ENCODE measurements at places on chromosomes 7 and 10. TPM values are rescaled to one million over a fixed set of nuclear protein-coding genes. Genes with fewer than 3 reads are reported as not detected.

DNA sequence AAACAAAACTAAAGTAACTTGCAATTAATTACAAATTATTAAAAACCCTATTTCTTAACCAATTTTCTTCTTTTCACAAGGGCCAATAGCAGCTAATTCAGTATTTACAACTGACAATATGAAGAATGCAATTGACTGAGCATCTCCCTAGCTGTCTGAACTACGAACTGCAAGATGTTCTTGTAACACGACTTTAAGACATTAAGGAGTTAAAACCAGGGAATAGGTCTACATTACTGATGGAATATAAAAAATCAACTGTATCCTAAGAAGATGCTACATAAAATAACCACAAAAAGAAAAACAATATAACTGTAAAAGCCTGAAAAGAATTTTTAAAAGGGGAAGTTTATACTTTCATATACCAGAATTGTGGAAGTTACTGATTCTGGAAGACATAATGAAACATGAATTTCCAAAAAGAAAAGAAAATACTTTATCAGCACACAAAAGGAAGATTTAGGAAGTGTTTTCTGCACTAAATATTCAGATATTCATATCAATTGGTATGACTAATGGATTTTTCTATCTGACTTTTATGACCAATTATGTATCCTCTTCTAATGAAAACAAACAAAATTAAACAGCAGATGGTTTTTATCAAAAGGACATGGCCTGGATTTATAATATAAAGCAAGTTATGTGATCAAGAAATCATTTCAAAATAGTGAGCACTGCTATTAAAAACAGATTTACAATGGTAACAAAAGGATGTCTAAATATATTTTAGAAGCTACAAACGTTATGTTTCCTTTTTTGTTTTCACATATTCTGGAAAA is 1.6 kb downstream of the GPR22 start:
- DNase-seq, result no peak

DNA sequence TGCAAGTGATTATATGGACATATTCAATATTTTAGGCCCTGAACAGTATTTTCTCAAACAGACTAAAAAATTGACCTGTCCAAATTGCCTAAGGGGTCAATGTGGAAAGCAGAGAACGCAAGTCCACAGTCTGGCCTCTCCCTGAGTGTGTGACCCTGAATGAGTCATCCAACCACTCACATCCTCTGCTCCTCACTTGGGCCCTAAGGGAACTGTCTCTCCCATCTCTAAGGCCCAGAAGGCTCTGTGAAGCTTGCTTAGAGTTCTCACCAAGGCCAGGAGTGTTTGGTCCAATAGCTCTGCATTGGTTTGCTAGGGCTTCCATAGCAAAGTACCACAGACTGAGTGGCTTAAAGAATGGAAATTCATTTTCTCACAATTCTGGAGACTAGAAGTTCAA is 155.1 kb downstream of the LSM5 start:
- DNase-seq, result peak; percentile 18

DNA sequence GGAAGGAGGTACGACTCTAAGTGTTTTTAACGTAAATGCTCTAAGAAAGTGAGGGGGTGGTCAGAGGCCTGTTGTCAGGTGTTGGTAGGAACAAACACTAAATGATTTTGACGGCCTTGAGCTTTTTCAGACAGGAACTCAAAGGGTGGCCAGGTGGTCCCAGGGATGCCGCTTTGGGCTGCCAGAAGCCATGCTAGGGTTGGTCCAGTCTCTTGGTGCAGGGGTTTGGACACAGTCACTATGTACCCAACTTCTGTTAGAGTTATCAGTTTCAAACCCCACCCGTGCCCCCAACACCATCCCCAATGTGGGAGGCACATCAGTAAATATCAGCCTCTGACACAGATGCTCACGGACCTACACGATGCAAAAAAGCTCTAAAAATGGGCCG is 9.3 kb downstream of the ATP6V0E2 start:
- DNase-seq, result no peak

- peak; percentile 73 for DNase-seq
Measured at GRCh38 chr7:27423290-27423689, 180.7 kb downstream of the EVX1 start.

PLAC9 gene
- not detected for total RNA-seq
